ENCODE measurements at places on chromosomes 2 and 18.

DNA sequence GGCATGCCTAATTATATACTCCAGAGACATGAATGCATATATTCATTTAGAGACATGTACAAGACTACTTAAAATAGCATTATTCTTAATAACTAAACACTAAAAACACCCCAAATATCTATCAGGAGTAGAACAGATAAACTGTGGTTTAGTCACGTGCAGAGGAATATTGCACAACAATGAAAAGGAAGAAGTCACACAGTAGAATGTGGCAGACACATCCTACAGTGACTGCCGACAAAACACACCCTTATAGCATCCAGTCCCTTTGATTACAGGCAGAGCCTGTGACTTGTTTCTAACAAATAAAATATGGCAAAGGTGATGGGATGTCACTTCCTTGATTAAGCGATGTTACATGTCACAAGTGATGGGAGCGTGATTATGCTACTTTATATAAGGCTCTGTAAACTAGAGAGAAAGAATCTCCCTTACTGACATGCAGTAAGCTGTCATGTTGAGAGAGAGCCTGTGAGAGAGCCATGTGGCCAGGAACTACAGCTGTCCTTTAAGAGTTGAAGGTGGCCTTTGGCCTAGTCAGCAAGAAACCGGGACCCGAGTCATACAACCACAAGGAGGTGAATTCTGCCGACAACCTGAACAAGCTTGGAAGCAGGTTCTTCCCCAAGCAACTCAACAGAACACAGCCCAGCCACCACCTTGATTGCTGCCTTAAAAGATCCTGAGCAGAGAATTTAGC, 39.1 kb upstream of the LGALSL start:
- no peak for DNase-seq

DNA sequence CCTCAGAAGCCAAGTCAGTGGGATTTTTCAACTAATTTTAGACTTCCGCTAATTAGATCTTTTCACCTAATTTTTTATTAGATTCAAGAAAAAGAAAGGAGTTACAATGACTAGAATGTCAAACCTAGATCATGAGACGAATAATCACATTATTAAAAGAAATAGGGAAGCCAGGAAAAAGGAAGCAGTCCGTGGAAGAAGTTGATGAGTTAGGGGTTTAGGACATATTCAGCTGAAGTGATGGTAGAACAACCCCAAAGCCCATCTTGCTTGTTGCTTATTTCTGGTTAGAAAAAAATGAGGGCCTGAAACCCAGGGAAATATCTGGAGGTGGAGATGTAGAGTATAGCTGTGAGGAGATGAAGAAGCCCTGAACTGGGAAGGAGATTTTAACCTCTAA, 8.0 kb downstream of the KLF7 start:
- DNase-seq: no peak

- no peak for DNase-seq
Measured at GRCh38 chr2:143175438-143175837, 46.2 kb downstream of the ARHGAP15 start.

DNA sequence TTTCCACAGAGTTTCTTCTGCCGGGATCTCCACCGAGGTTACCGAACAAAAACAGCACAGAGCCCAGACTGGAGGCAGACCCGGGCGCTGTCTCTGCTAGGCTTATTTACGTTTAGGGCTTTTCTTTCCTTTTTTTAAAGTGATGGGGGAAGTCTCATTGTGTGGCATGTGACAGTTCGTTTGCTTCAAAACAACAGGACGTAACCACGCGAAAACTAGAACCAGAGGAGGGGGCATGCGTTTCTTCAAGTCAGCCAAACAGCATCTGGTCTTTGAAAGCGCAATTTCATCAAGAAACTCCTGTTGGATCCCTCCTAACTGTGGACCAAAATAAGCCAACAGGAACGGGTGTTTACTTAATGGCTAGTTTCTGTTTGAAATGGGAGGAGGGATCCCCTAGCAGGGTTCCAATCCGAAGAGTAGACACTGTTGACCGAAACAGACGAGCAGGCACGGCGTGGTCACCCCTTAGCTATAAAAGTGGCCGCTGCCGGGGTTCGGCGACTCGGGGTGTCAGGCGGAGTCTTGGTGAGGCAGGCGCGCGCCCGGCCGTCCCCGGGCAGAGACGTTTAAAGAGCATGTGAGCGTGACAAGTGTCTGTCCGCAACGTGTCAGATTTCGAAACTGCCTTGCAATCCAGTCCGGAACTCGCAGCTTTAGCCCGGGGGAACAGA, 997 bp upstream of the TGIF1 start:
- peak; percentile 37 for DNase-seq

DNA sequence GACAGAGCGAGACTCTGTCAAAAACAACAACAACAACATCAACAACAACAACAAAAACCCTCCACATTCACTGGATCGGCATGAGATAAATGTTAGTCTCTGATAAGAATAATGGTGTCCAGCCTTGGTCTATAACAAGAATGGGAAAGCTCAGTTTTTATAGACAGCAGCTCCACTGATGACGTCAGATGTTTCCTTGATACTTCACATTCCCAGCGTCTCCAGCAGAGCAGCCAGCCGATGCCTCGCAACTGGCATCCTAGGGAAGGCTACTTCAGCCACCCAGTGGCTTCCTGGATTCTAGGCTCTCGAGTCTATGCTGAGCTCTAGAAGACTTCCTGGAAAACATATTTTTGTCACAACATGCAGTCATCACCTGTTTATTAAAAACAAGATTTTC, 271.4 kb upstream of the SMIM21 start:
- no peak for DNase-seq

- no peak for DNase-seq
Measured at GRCh38 chr18:73778032-73778359, 369.6 kb downstream of the FBXO15 start.

DNA sequence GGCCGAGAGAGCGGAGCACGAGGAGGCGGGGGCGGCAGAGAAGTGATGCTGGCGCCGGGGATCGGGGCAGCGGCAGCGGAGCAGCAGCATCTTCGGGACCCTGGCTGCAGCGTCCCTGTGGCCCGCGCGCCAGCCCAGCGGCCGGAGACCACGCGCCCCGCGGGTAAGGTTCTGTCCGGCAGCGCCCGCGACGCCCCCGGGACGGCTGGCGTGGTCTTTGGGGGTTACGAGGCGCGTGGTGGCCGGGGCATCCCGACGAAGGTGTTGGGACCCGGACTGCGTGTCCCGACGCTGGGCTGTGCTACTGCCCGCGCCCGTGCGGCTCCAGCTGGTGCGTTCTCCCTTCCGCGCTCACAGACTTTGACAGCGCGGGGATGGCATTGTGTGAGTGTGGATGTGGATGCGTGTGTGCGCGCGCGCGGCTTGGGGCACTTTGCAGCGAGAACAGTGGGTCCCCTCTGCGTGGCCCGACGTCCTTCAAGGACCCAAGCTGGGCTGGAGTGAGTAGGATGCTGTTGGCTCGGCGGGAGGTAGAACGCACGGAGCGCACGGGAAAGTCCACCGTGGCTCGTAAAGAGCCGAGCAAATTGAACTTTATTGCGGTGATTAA, 405.0 kb downstream of the XIRP2 start:
- DNase-seq: no peak

- no peak for DNase-seq
Measured at GRCh38 chr2:75998451-75998850, 287.7 kb upstream of the GCFC2 start.
